Placental pericyte (primary cell): ENCODE measurements at places on chromosomes 11 and 22. TPM values are rescaled to one million over a fixed set of nuclear protein-coding genes. Genes with fewer than 3 reads are reported as not detected.

The OR8H3 gene
- total RNA-seq: not detected in 2 replicates

The KDELR3 gene
- 111 and 136 TPM in 2 replicates for total RNA-seq

The GRM5 gene
- under 0.01 TPM in 1 of 2 replicates, not detected in the other for total RNA-seq

The POU2AF3 gene
- 0.14 TPM in 1 of 2 replicates, not detected in the other for total RNA-seq

The SMDT1 gene
- 1.6 and 4.8 TPM in 2 replicates for total RNA-seq

The SYCE3 gene
- not detected in 2 replicates for total RNA-seq

The HYOU1 gene
- 179 and 1,291 TPM in 2 replicates for total RNA-seq

The LRRC74B gene
- 0.14 TPM in 1 of 2 replicates, not detected in the other for total RNA-seq

The MS4A15 gene
- total RNA-seq: not detected in 2 replicates

The CHID1 gene
- total RNA-seq: 49.0 and 71.1 TPM in 2 replicates

The CAT gene
- total RNA-seq: 20.1 and 40.9 TPM in 2 replicates

The OR8J1 gene
- total RNA-seq: not detected in 2 replicates

The UBASH3B gene
- total RNA-seq: 17.5 and 122 TPM in 2 replicates

The DEPDC7 gene
- total RNA-seq: 2.6 and 16.8 TPM in 2 replicates

The HEPACAM gene
- under 0.01 TPM in 1 of 2 replicates, not detected in the other for total RNA-seq
